ENCODE measurements at places on chromosomes 1 and 21.

GRCh38 chr1:92277105-92277723, 21.6 kb downstream of the GLMN start:
- no peak for DNase-seq

DNA sequence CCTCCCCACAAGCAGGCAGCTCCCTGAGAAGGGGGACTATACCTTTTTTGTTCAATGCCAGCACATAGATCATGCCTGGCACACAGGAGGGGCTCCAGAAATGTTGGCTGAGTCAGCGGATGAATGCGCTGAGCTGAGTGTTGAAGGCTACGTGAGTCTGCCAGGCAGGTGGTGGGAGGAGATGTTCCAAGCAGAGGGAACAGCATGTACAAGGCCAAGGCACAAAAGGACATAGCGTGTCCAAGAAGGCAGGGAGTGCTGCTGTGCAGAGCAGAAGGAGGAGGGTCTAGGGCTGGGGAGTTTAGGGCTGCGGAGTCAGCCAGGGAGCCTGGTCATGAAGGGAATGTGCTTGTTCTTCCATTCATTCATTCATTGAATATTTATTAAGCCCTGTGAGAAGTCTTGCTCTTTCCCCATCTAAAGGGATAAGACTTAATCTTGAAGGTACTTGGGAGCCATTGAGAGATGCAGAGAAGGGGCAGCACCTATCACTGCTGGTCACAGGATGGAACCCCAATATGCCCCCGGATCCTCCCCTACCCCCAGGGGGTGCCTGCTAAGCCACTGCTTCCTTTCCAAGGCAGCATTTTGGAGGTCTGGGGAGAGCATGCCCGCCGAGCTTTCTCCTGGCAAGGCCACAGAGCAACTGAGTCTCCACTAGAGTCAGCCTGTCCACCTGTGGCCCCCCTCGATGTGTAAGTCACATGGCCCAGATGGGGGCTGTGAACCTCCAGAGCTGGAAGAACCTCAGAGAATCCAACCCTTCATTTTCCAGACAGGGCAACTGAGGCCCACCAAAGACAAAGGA, 31.2 kb upstream of the LAPTM5 start:
- peak; percentile 40 for DNase-seq

DNA sequence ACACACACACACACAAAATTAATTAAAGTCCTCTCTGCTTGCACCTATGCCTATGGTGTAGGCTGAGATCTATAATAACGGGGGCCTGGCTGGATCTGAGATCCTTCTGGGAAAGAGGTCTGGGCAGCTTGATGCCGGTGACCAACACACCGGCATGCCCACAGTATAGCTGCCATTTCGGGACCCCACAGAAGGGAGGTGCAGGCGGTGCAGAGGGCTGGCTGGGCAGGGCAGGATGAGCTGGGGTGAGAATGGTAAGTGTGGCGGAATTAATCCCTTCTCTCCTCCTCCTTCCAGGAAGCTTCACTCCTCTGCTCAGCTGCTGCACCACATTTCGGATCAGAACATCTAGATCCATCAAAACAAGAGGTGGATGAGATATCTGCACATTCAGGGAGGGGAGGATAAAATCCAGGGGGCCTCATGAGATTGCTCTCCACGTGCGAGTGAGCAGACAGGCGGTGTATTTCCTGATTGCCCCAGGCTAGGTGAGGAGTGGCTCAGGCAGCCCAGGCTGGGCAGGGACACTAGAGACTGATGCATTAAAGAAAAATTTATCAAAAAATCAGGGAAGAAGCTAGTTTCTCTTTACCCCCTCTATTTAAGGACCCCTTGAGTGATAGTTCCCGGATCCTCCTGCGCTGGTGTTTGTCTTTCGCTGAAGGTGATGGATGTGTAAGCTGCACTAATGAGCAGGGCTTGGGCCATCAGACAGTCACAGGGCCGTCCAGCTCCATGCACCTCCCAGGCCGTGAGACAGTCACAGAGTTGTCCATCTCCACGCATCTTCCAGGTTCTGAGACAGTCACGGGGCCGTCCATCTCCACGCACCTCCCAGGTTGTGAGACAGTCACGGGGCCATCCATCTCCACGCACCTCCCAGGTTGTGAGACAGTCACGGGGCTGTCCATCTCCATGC, 449.9 kb downstream of the PTPRU start:
- peak; percentile 5 for DNase-seq

GRCh38 chr21:20997636-20998455, at the start of gene NCAM2:
Gene NCAM2, plus strand, starts transcription at chr21:20998409.
- DNase-seq: peak; percentile 86

GRCh38 chr1:244100704-244101453, 49.8 kb downstream of the ZBTB18 start:
- DNase-seq: no peak

DNA sequence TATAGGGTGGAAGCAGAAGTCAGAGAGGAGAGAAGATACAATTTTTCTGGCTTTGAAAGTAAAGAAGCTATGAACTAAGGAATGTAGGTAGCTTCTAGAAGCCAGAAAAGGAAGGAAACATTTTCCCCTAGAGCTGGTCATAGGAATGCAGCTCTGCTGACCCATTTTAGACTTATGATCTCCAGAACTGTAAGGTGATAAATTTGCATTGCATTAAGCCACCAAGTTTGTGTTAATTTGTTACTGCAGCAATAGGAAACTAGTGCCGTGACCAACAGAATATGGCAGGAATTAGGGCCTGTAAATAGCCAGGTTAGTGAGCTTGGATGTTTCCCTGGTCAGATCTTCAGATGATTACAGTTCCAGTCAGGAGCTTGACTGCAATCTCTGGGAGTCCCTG, 244.3 kb upstream of the C1orf105 start:
- DNase-seq: no peak

GRCh38 chr1:98130408-98130807, 209.6 kb upstream of the DPYD start:
- no peak for DNase-seq
